Spleen (tissue), 13 donors: ENCODE measurements at places on chromosomes 5 and 9.

DNA sequence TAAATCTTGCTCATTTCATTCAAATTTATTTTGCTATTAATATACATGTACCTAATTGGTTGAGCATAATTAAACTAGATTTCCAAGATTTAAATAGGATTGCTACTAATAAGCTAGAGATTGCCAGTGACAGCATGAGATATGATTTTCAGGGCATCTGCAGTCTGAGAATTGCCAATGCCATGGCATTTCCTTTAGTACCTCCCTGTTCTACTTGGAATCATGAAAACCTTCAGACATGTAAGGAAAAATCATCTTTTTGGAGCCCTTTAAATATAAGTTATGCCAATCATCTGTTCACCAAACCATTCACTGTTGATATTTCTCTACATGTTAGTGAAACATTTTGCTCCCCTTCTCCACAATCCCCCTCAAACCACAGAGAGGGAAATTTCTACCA, 691.4 kb downstream of the DNAH5 start:
- no peak for DNase-seq

DNA sequence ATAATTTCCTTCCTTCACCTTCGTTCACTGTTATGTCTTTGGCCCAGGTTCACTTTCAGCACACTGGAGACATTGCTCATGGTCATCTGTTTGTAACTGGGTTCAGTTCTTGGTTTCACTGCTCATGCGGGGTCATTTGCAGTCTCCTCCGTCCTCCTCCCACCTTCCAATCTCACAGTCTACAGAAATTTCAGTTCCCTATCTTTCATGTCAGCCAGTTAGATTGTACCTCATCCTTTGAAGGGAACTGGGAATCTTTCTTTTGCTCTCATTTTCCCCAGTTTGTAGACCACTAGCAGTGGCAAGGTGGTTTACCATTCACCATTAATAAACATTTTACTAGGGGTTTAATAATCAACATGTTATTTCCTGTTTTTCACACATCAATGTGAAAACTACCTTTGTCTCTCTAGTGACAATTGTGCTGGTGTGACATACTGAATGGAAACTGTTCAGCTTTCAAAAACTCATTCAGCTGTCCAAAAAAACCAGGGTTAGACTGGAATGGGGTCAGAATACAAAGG, 100.9 kb upstream of the IL6ST start:
- DNase-seq = no peak

GRCh38 chr5:141760193-141760592, 78.2 kb upstream of the ARAP3 start:
- DNase-seq = no peak

GRCh38 chr9:75964427-75964826, 74.0 kb downstream of the PCSK5 start:
- DNase-seq = no peak

- DNase-seq = no peak
Observed at GRCh38 chr5:154146409-154146808, 44.1 kb upstream of the GALNT10 start.

DNA sequence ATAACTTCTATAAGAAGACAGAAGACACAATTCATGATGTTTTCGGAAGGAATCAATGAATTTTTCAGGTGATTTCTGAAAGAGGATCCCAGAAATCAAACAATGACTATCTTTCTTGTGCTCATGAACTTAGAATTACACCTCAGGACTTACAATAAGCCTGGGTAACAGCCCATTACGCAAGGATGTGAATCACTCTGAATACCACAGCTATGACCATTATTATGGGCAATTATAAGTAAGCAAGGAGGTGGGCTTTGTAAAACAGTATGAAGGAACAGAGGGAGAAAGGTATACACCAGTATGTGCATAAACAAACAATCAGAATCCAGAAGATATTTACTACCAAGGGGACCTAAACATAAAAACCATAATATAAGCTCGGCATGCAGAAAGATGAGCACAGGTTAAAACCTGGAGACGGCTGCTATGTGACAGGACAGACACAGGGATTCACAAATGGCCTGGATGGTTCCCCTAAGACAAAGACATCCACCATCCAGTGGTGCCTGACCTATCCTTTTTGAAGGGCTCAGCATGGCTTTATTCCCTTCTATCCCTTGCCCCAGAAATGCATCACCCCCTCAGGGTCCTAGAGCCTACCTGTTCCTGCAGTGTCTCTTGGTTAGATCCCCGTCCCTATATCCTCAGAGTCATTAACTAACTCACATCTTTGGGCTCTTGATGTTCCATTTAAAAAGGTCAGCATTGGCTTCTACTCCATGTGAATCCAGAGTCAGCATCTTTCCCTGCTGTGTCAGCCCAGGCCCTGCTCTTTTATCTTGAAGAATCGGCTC, 21.8 kb upstream of the PPP2CA start:
- DNase-seq = no peak

- DNase-seq = no peak
Observed at GRCh38 chr5:75433814-75434506, 77.5 kb downstream of the CERT1 start.

- DNase-seq = no peak
Observed at GRCh38 chr5:93915142-93915553, 173.7 kb upstream of the POU5F2 start.

DNA sequence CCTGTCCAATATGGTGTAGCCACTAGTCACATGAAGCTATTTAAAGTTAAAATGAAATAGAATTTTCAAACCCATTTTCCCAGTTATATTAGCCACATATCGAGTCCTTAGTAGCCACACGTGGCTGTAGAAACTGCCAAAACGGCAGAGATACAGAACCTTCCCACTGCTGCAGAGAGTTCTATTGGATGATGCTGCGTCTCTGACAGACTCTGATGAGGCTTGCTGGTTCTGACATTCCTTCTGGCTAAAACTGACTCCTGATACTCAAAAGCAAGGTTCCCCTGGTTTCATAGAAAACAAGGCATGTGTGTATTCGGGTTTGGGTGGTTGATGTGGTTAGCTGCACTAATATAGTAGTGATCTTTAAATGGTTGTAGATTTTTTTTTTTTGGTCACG, 91.5 kb downstream of the TLE4 start:
- no peak for DNase-seq

DNA sequence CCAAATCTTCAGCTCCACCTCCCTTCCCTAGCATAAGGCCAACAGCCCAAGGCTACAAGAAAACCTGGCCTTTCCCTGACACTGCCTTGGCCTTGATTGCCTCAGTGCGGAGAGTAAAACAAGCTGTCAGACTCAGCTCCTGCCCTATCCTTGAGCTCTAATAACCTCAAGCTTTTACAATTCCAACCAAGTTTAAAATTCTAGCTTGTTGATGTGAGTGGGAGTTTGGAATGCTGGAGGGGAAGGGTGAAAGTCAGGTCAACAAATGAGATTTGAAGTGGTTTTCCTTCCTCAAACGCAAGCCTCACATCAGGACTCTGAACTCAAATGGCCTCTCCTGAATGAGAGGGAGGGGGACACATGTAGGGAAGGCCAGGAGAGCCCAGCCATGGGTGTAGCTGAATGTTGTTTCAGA, 197.0 kb upstream of the VLDLR start:
- no peak for DNase-seq

DNA sequence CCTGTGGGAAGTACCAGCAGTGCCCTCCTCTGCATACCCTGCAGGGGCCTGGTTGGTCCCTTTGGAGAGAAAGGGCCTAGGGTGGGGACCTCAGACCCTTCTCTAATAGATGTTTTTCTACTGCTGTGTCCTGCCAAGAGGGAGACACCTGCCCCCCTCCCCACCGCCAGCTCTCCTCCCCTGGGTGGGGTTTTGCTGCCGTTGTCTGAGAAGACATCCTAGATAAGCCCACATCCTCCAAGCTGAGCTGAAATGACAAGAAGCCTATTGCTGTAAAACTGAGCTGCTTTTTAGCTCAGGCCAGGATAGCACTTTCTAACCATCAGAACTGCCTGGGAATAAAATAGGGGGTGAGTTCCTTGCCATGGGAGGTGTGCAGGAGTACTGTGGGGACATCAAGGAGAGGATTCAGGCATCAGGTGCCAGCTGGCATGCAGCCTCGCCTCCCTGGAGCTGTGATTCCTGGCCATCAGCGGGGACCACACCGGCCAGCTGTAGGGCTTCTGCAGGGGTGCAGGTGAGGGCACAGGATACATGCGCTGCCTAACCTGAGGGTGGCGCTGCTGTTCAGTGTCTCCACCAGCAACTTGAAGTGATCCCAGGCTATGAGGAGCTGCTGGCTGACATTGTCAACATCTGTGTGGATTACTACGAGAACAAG, 37.9 kb downstream of the CYFIP2 start:
- no peak for DNase-seq

GRCh38 chr5:176810687-176811501, 535 bp downstream of the UNC5A start:
- no peak for DNase-seq

DNA sequence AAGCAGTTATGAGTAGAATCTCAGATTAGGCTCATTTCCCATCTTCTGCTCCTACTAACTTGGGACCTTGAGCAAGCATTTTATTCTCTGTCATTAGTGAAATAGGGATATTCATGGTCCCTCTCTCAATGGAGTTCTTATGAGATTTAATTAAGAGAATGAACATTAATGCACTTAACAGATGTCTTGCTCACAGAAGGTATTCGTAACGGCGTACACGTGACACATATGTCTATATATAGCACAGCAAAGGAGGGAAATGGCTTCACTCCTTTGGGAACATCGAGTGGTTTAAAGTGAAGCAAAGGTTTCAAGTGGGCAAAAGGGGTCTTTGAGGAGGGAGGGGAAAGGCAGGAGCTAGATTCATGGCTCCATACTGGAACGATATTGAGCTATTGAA, 24.6 kb downstream of the KDM4C start:
- no peak for DNase-seq

GRCh38 chr9:96585426-96585825, 34.2 kb downstream of the CDC14B start:
- DNase-seq = no peak

GRCh38 chr5:1937590-1937989, 54.9 kb upstream of the IRX4 start:
- DNase-seq = no peak
